ENCODE measurements at places on chromosomes 11 and 22. TPM values are rescaled to one million over a fixed set of nuclear protein-coding genes. Genes with fewer than 3 reads are reported as not detected.

The OR52N1 gene
- total RNA-seq, result not detected

DNA sequence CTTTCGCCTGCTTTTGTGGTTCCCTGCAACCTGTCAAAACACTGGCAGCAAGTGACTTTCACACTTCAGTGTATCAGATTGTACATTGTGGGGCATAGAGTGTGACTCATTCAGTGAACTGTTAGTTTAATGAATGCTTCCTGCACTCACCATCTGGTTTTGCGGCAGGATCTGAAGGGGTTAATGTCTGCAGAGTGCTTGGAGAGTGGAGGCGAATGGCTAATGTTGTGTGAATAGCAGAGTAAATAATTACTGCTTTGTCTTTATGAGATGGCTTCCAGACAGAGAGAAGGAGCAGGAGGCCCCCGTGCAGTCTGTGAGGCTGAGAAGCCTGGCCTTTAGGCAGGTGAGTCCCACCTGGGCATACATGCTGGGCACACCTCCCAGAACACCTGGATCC is 454.3 kb upstream of the KIRREL3 start:
- no peak for DNase-seq

GRCh38 chr22:32842486-32842885 is 41.0 kb downstream of the TIMP3 start:
- no peak for DNase-seq

The LARGE2 gene
- 1.7 TPM for total RNA-seq

The TMEM132A gene
- not detected for total RNA-seq

The OR10A2 gene
- not detected for total RNA-seq

GRCh38 chr11:91394727-91395414 is 829.7 kb upstream of the FAT3 start:
- DNase-seq, result no peak

GRCh38 chr11:62542750-62543567 is 3.6 kb downstream of the AHNAK start:
- DNase-seq, result peak; percentile 67

Measured in natural killer cell (primary cell).